SK-N-DZ (cell line): ENCODE measurements at places on chromosomes 3 and 15.

GRCh38 chr3:55597641-55598040, 110.5 kb upstream of the WNT5A start:
- DNase-seq, result no peak

DNA sequence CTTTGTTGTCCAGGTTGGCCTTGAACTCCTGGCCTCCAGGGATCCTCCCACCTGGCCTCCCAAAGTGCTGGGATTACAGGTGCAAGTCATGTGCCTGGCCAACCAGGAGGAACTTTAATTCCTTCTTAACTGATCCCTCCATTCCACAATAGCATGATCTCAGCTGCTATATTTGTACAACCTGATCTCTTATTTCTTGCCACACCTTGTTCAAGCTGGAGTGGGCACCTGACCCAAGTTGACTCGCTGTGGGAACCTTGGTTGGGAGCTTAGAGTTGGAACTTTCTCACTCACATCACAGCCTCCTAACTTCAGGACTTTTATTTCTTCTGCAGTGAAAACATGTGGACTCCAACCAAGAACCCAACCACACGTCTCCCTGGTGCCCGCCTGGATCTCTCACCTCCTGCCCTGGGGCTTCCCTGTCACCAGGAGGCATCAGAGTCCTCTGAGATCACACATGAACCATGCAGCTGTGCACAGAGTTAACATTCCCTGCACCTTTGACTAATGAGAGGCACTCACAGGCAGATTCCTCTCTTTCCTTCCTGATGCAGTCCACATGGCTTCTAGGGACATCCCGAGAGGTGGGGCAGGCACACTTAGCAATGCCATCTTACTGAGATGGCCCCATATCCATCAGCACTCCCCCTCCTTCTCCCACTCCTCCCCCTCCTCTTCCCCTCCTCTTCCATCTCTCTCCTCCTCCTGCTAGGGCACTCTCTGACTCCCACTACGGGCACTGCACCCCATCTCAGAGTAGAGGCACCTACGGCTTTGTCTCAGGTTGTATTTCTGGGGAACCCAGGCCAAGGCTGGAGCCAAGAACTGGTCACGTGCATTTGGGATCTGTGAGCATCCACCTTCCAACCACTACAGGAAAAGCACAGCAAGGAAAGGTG, 9.7 kb upstream of the CYFIP1 start:
- DNase-seq, result no peak

DNA sequence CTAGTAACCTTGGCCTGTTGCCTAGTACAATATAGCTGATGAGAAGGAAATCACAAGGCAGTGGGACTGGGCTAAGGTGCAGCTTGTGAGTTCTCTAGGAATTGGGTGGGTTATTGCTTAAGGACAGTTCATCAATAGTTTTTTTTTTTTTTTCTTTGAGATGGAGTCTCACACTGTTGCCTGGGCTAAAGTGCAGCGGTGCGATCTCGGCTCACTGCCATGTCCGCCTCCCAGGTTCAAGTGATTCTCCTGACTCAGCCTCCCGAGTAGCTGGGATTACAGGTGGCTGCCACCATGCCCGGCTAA, 11.5 kb downstream of the ACKR2 start:
- no peak for DNase-seq

DNA sequence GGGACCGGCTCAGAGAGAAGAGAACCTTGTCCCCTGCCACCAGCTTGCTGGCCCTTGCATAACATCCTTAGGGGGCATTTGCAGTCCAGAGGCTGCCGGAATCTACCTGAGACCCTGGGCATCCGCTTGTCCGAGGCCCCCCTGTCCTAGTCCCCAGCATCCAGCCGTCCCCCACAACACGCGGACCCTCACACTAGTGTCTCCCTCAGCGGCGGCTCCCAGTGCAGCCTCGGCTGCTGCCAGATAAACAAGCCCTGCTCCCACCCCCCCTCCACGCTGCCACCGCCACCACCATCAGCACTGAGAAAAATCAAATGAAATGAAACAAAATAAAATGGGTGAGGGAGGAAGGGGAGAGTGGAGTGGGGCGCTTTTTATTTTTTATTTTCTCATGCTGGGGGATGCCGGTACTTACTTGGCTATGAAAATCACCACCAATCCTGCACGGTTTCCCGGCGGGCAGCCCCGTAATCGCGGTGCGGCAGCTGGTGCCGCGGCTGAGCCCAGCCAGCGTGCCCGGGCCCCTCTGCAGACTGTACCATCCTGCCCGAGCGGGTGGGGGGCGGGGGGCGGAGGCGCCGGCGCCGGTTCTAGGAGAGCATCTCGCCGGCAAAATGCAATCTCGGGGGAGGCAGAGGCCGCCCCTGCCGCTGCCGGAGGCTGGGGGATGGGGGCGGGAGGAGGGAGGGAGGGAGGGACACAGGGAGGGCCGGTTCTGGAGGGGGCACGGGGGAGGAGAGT, at the start of gene ATP2B2:
Gene ATP2B2, minus strand, starts transcription at position 537 of the 741 bp plus-strand sequence. CDS start 56,043 bp downstream, outside the sequence.
- DNase-seq, result no peak

GRCh38 chr3:119630128-119630879, 30.1 kb downstream of the POPDC2 start:
- no peak for DNase-seq

GRCh38 chr3:181739628-181740027, 27.9 kb downstream of the SOX2 start:
- no peak for DNase-seq

- no peak for DNase-seq
Observed at GRCh38 chr15:94815110-94815731, 583.9 kb downstream of the MCTP2 start.

- DNase-seq, result no peak
Observed at GRCh38 chr3:14471016-14471415, 68.6 kb downstream of the SLC6A6 start.

DNA sequence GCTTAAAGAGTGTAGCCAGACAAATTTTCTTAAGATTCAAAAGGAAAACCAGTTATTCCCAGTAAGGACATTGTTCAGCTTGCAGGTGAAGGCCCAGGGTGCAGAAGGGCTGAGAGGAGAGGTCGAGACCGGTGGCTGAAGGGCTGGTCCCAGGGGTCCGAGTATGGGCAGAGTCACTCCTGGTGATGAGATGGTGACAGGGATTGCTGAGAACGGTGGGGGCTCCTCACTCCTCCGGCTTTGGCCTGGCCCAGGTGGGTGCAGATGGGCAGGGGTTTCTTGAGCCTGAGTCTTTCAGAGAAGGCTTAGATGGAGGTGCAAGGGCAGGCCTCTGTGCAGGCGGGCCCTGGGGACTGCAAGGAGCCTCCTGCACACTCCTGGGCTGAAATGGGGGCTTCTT, 56.2 kb downstream of the ZNF445 start:
- no peak for DNase-seq

GRCh38 chr3:47424434-47425382, 43.9 kb downstream of the PTPN23 start:
- DNase-seq, result no peak

DNA sequence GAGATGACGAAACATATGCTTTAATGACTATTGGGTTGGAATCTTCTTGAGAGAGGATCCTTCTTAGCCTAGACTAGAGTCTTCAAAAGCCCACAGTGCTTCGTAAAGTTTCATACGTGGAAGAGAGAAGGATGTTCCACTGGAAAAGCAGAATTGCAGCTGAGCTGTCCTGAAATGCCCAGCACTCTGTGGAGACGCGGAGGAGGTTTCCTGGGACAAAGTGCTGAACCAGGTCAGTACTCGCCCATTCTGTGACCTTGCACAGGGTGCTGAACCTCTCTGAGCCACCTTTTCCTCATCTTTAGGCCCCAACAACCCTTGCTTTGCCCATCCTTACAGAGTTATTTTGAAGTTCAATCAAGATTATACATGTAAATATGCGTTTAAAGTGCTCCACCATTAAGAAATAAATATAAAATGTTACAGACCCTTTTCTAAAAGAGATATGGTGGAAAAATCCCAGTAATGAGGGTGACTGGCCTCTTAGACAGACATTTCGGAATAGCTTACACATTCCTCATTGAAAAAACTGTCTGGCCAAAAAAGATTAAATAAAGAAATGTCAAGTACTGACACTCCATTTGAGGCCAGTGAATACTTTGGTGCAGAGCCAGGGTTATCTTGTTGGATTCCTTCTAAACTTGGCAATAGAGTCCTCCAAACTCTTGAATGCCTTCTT, 4.2 kb upstream of the MAGEF1 start:
- DNase-seq, result no peak

- no peak for DNase-seq
Observed at GRCh38 chr3:121542924-121543323, 2.9 kb downstream of the POLQ start.

DNA sequence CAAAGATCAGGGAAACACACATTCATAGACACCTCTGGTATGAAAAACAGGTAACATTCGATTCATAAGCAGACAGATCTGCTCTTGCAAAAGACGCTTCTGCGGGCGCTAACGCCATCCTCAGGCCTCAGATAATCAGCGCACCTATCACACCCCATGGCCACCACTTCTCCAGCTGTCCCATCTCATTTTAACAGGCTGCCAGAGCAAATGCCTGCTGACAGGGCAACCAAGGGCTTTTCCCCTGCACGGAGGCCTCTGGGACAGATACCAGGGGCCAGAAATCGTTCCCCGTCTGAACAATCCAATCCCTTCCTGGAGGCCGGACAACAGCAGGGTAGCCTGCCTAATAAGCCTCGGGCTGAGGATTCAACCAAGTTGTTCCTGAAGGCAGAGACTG, 15.2 kb downstream of the ABCC5 start:
- no peak for DNase-seq

- no peak for DNase-seq
Observed at GRCh38 chr3:61686228-61686648, 124.9 kb downstream of the PTPRG start.

DNA sequence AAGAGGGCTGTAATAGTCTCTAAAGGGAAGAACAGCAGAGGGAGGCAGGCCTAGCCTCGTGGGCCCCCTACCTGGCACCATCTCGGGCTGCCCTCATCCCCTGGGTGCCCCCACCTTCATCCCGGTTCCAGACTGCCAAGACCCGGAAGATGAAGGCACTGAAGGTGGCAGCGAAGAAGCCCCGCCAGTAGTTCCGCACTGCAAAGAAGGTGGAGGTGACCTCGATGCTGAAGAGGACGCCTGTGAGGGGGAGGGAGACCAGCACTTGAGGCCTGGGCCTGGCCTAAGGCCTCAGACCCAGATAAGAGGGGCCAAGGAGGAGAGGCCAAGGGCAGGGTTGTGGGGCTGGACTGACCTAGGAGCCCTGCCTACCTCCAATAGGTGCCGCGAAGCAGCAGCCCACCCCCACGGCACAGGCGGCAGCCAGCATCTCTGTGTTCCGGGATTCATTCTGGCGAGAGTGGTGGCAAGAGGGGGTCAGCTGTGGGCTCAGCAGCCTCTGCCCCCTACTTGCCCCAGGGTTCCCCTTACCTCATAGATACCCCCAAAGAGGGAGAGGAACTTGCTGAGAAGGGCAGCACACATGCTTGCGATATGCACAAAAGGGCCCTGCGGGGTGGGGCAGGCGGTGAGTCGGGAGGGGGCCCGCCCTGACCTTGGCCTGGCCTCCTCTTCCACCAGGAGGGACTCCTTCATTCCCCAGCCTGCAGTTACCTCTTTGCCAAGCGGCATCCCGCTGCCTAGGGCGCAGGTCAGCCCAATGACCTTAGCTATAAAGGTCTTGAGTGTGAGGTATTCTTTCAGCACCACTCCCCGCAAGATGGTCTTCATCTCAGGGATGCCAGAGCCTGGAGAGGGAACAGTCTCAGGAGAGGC, 3.9 kb downstream of the CLCN2 start:
- no peak for DNase-seq

- DNase-seq, result no peak
Observed at GRCh38 chr3:31230425-31231223, 302.1 kb upstream of the STT3B start.

DNA sequence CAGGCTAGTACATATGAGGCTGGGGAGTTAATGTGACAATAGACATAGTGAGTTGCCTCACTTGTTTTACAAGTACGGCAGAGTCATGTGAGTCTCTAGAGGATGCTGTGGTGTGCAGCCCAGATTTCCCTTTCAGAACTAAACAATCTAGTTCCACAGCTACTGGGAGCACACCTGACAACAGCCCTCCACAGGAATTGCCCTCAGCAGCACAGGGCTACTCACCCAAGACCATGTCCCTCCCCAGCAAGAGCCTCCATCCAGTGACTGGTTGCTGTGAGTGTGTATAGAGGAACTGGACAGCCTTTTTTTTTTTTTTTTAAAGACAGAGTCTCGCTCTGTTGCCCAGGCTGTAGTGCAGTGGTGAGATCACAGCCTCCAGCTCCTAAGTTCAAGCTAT, 40.2 kb upstream of the UBE2E2 start:
- DNase-seq, result no peak

DNA sequence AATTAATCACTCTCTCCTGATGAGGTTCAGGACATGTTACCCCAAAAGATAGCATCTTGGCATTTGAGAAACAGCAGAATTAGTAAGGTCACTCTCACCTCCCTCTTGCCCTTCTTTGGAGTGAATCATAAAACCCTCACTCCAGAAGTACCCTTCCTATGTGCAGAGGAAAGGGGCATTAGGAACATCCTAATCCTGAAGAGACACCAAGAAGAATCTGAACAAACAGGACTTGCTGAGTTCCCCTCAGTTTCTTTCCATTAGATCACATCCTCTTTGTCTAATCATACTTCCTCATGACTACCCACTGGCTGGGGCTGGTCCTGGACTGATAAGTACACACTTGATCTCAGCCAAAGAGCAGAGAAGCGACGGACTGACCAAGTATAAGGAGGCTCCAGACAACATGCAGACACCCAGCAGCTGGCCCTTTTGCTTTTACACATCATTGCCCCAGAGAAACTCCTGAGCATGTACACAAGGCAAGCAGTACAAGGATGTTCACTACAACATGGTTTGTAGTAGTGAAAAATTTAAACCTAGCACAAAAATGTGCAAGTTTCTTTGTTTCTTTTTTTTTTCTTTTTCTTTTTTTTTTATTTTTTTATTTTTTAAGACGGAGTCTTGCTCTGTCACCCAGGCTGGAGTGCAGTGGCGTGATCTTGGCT, 15.0 kb upstream of the TM6SF1 start:
- no peak for DNase-seq

DNA sequence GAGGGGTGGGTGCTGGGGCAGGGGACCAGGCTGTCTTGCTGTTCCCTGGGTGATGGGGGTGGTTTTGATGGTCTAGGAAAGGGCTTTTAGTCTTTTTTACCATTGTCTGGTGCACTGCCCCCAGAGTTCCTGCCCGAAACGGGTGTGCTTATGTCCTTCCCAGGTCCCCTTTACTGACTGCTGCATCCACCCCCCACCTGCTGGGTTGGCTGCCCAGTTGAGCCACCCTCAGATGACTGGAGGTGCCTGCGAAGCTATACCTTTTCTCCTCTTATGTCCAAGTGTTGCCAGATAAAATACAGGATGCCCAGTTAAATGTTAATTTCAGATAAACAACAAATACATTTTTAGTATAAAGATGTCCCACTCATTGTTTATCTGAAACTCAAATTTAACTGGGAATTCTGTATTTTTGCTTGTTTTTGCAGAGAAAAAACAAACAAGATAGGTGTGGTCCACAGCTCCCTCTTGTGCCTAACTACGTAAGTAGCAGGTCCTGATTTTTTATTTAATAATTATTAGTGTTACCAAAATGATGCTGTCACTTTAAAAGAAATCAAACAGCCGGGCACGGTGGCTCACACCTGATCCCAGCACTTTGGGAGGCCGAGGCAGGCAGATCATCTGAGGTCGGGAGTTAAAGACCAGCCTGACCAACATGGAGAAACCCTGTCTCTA, 6.1 kb upstream of the RPP14 start:
- DNase-seq, result no peak

- DNase-seq, result no peak
Observed at GRCh38 chr15:71495398-71495780, 315.0 kb upstream of the NR2E3 start.
